ENCODE measurements at places on chromosomes 7 and 10.

DNA sequence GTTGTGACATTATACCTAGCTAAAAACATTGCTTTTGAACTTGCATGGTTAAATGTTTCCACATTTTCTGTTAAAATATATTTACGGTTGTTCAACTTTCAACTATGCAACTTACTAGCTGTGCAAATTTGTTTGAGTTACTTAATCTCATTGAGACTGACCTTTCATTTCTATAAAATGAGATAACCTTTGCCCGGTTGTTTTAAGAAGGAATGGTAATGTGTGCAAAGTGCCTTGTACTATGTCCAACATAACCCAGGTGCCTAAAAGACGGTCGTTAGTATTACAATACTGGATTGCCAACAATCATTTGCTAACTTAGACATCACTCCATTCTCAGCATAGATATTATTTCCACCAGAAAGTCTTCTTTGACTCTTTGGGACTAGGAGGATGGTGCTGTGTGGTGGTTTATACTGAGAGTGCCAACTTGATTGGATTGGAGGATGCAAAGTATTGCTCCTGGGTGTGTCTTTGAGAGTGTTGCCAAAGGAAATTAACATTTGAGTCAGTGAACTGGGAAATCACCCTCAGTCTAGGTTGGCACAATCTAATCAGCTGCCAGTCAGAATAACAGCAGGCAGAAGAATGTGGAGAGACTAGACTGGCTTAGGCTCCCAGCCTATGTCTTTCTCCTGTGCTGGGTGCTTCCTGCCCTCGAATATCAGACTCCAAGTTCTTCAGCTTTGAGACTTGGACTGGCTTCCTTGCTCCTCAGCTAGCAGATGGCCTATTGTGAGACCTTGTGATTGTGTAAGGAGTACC lies 85.2 kb upstream of the PDSS1 start:
- DNase-seq = no peak

DNA sequence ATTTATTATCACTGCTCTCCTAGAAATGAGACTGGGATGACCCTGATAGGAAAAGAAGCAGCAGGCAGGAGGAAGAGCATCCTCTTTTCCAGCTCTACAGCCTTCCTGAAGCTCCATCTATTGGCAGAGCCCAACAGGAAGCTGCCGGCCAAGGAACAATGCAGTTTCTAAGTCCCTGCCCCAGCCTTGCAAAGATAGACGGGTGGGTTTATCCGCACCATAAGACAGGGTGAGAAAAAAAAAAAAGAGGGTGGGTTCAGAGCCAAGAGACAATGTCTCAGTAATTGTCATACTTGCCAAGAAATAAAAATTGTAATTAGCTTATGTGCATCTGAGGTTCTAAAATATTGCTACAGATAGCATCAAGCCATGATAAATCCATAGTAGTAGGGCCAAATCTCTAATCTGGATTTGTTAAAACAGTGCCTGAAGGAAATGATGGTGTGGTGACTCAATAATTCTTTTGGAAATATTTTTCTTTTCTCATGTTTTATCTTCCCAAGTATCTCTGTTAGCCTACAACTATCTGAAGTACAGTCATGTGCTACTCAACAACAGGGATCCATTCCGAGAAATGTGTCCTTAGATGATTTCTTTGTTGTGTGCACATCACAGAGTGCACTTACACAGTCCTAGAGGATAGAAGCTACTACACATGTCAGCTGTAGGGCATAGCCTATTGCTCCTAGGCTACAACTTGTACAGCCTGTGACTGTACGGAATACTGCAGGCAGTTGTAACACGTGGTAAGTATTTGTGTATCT lies 242.9 kb upstream of the CXCL12 start:
- no peak for DNase-seq

DNA sequence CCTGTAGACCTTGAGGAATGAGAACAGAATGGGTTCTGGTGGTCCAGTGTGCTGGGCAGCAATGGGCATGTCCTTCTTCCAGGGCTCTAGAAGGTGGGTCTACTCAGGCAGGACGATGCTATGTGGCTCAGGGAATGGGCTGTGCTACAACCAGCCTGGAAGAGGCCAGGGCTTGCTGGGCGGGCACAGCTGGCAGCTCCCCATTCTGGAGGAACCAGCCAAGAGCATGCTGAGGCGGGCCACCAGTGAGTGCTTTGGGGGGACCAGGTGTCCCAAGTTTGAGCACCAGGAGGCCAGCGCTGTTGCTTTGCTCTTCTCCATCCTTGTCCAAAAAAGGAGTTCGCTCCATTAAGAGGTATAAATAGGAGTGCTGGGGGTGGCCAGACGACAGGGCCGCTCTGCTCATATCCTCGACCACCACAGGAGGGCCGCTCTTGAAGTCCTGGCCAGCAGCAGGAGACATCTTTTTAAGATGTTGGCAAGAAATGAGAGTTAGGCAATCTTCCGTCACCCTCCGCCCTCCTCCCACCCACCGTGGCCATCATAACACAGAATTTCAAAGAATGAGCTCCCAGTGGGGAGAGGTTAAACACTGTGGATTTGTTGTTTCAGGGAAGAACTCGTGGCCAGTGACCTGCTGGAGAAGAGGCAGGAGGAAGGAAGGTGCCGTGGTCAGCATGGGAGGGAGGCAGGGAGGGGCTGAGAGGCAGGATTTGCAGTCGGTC lies 141.3 kb downstream of the GRK5 start:
- no peak for DNase-seq

- DNase-seq = no peak
Measured at GRCh38 chr7:142773937-142774744, 3.4 kb downstream of the PRSS2 start.

- no peak for DNase-seq
Measured at GRCh38 chr10:116891208-116891607, 41.9 kb downstream of the ENO4 start.

Data from activated effector memory CD4-positive, alpha-beta T cell treated with anti-CD3 and anti-CD28 coated beads, Interleukin-2, amount 50 U/mL, for 16 hours (primary cell).